ENCODE measurements at places on chromosomes 2 and 18.
A peak's percentile ranks its signal among the peaks of the same experiment; 100 is the strongest.

- DNase-seq: no peak
These were observed 196.4 kb upstream of the PXDN start for GRCh38 chr2:1940679-1941078.

DNA sequence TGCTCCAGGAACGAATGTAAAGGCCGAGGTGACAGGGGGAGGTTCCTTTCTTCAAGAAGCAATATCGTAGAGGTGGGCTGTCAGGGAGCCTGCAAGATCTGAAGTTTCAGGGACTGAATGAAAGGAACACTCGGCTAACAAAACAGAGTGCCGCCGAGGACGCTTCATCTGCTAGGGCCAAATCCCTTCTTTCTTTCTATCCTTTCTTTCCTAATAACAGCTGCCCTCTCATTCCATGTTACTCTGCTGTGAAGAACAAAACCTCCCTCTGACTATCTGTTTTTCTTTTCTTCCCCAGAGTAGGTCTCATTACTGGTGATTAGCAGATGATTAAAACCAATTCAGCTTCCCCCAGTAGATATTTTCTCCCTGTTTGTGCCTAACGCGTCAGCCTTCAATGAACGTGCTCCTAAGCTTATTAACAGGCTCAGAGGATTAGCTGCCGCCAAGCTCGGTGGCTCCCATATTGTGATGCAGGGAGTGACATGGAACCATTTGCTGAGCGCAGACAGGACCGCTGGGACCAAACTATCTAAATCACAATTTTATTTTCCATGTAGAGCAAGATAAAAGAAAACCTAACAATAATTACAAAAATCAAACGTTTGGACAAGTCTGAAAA is 414.6 kb downstream of the TMEM182 start:
- DNase-seq: no peak

- no peak for DNase-seq
These were observed 138.4 kb upstream of the ALPP start for GRCh38 chr2:232239951-232240681.

- no peak for DNase-seq
These were observed 34.7 kb downstream of the RALB start for GRCh38 chr2:120287183-120288015.

DNA sequence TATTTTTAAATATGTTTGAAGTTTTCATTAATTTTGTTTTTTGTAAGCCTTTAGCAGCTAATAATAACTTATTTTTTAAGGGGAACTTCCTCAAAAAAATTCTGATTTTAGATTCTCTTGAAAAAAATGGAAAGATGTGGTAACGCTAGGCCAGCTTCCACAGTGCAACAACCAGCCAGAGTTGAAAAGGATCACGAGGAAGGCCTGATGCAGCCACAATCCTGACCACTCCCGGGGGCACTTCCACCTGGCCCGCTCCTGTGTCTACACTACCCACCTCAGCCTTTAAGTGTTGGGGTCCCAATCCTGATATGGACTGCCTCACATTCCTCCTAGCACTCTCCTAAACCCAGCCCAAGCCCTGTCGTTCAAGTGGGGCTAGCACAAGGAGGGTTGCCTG is 101.1 kb downstream of the TMEM17 start:
- no peak for DNase-seq

GRCh38 chr2:65350651-65351056 is 81.7 kb downstream of the SPRED2 start:
- DNase-seq: no peak

DNA sequence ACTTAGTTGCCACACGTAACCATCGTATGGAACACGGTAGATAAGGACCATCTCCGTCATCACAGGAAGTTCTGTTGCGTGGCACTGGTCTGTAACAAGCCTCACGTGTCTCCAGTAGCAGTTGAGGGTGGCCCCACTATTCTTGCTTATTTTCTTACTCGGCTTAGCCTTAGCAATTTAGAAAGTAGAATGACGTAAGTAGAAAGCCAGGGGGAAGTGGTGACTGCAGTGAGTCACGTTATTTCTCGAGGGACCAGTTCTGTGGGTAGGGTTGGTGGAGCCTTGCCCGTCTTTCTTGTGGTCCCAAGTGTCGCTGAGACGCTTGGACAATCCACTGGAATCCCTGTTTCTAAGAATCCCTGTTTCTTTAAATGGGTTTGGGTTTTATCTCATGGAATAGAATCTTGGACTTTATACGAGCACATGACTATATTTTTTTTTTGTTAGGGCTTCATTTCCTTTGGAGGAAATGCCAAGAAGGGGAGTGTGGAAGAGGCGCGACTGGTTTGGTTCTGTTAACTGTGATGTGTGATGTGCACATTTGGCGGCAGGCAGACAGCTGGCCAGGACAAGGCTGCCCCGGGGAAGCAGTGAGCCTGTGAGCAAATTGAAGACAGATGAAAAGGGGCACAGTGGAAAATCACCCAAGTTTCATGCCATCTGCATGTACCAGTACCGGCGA is 96.2 kb downstream of the CABLES1 start:
- peak; percentile 57 for DNase-seq
